Renal pelvis (tissue), 12 donors: ENCODE measurements at places on chromosomes 4 and X. TPM values are rescaled to one million over a fixed set of nuclear protein-coding genes. Genes with fewer than 3 reads are reported as not detected.

Gene GPR50
- not detected for polyA plus RNA-seq

- peak; percentile 20 for DNase-seq
Measured at GRCh38 chr4:176034499-176034898, 31.1 kb upstream of the WDR17 start.

GRCh38 chr4:121957266-121957665 lies 5.4 kb upstream of the TRPC3 start:
- no peak for DNase-seq

GRCh38 chr4:48017108-48017571 lies 568 bp downstream of the NIPAL1 start:
- DNase-seq, result peak; percentile 50

DNA sequence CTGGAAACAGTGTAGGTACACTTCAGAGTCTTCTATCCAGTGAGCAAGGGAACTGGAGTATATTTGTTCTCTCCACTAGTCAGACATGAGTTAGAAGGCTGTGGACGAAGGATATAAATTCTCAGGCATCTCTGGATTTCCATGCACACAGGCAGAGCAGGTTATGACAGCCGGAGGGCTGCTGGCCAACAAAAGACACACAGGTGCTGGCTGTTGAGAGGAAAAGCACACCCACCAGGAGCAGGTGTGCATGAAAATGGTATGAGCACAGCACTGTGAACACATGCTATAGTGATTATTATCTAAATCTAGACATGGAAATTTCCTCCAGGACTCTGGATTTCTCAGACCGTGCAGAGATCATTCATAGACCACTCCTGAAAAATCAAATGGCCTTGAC lies 444.7 kb upstream of the RPS6KA3 start:
- no peak for DNase-seq

GRCh38 chr4:9898596-9899305 lies 117.3 kb downstream of the DRD5 start:
- peak; percentile 51 for DNase-seq

DNA sequence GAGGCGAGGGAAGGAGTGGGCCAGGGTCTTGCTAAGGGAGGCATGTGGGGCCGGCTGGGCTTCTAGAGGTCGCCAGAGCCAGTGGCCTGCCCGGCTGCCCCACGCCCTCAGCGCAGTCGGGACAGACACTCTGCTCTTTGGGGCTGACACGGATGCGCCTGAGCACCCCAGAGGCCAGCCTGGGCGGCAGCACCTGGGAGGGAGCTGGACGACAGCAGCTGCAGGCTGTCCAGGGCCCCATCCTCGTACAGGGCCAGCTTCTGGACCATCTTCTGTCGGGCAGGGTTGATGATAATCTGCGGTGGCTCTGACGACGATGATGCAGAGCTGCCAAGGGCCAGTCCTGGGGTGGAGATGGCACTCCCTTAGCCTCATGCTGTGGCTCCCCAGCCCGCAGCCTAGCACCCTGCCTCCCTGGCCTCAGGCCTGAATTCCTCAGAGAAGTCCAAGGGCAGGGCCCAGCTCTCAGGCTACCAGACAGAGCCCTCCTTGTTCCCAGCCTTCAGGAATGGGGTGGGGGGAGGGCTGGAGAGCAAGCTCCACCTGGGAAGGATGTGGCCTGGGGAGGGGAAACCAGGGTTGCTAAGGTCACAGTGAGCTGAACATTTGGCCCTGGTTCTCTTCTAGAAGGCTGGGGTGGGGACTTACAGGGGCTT lies 7.2 kb downstream of the IRAK1 start:
- DNase-seq, result no peak

Gene HSFX2
- polyA plus RNA-seq, result 0.17 TPM

DNA sequence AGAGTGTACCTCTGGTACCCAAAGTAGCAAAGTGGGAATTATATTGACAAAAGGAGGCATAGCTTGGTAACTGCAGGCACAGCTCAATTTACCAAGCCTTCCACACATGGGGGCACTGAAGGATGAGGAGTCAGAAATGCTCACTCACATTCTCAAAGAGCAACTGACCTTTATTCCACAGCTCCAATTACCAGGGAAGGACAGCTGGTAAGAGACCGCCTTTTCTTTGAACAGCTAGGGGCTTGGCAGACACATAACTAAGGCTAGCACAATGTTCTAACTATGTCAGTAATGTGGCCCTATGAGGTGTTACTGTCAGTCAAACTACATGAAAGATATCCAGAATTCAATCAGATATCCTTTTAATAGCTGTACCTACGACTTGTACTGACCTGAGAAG lies 20.5 kb upstream of the STS start:
- no peak for DNase-seq

- no peak for DNase-seq
Measured at GRCh38 chr4:884259-884658, 47.9 kb downstream of the GAK start.

GRCh38 chr4:170743633-170744032 lies 653.9 kb upstream of the AADAT start:
- no peak for DNase-seq

- DNase-seq, result no peak
Measured at GRCh38 chr4:166518315-166518714, 645.3 kb downstream of the TLL1 start.

DNA sequence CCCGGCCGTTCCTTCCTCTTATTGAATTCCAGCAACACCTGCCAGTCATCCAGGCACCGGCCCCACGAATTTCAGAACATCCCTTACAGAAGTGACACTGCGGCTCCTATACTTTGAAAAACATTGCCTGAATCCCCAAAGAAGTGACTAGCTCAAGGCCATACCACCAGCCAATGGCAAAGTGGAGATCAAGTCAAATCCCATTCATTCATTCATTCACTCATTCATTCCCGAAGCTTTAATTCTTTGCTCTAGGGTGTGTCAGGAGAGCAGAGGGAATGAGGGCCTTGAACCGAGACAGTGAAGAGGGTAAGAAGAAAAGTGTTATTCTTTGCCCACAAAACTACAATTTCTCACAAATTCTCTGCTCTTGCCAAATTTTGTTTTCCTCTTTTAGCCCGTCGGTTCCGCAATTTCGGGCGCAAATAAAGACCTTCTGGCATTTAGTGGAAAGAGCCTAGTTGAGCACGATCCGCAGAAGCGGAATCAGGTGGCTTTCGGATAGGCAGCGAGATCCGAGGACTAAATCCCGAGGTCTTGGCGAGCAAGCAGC lies 824 bp upstream of the HMGB3 start:
- DNase-seq, result no peak

- DNase-seq, result peak; percentile 12
Measured at GRCh38 chr4:115711575-115711974, 598.2 kb upstream of the NDST4 start.

Gene OPRPN
- polyA plus RNA-seq, result not detected

- DNase-seq, result no peak
Measured at GRCh38 chrX:9700555-9700954, 65.1 kb downstream of the GPR143 start.

DNA sequence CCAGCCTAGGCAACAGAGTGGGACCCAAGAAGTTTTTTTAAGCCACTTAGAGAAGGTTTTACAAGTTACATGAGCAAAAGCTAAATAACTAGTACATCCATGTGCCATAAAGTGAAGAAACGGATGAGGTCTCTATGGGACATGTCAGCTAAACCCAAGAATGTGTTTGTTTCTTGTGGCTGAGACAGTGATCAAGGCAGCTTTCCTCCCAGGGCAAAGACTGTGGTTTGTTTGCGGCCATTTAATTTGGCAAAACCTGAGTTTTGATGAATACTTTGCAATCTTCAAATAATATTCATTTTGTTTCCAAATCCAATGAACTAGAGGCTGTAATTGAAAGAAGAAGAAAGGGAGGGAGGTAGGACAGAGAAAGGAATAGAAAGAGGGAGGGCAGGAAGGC lies 44.9 kb upstream of the SLC2A9 start:
- DNase-seq, result no peak

- DNase-seq, result peak; percentile 56
Measured at GRCh38 chr4:56505269-56506130, at the start of gene ARL9. Gene ARL9, plus strand, starts transcription at chr4:56505791. Its CDS starts 72 bp downstream, at chr4:56505863.

Gene CD40LG
- polyA plus RNA-seq, result 0.06 TPM

DNA sequence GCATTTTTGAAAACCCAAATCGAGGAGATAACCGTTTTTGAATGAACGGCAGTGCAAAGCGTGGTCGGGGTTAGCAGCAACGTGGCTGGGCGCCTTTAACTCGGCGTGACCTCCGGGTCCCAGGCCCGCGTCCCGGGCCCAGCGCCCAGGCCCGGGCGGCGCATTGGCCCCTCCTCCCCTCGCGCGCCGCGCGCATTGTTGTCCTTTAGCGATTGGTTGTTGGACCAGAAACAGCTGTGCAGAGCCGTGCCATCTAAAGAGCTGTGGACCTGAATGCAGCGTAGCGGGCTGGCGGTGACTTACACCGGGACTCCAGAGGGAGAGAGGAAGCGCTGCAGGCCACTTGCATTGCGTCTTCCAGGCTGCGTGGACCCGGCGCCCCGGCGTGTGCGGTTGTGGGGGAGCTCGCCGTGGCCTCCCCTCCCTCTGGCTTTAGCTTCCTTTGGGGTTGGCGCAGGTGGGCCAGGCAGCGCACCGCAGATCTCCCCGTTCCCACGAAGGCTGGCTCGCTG lies at the start of gene STOX2:
Gene STOX2, plus strand, starts transcription at position 227 of the 512 bp plus-strand sequence. CDS start 1,484 bp downstream, outside the sequence.
- DNase-seq, result peak; percentile 80

DNA sequence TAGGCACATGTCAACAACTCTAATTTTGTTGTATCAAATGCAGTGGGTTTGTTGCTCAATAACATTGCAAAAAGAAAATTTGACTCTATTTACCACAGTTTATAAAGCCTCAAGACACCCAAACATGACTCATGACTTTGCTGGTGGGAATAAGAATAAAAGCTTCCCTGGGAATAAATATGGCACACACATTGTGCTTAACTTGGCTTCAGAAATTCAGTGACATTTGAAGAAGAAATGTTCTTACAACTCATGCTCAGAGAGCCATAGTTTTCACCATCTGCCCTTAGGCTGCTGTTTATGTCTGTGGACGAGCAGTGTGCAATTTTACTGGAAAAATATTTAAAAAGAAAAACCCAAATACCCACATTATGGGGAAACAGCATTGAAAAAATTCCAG lies 60.9 kb downstream of the SPATA18 start:
- DNase-seq, result no peak

Gene FAM9B
- polyA plus RNA-seq, result 0.10 TPM

Gene UGT2B11
- polyA plus RNA-seq, result 0.30 TPM

Gene LRP2BP
- 5.0 TPM for polyA plus RNA-seq

Gene YTHDC1
- 204 TPM for polyA plus RNA-seq

- DNase-seq, result peak; percentile 21
Measured at GRCh38 chr4:62232814-62233213, 1032.7 kb downstream of the ADGRL3 start.

Gene CSN1S1
- polyA plus RNA-seq, result not detected

DNA sequence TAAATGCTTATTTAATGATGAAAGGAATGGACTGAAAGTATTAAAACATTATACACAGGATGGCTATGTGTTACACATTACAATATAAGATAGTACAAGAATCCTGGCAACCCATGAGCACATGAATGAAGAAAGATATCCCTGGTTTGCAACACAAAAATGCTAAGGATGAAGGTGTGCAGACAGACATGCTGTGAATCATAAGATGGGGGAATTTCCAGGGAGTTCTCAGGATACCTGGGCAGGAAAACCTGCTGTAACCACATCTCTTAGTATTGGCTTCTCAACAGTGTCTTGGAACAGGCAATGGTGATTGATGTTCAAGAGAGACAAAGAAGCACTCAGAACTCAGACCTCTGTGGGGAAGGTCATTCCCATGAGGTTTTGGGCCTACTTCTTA lies 23.9 kb upstream of the ANOS1 start:
- DNase-seq, result no peak

DNA sequence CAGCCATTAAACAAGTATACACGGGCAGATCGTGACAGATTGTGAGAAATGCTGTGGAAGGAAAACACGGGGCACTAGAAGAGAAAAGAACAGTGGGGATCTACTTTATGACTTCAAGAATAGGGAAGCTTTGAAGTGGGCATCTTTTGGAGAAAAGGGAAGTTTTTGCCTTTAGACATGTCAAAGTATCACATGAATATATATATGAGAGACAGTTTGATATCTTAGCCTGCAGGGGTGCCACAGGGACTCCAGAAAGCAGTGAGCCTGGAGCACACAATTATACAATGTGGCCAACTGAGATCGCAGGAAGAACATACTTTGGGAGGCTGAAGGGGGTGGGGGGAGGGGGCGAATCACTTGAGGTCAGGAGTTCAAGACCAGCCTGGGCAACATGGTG lies 35.7 kb downstream of the RELL1 start:
- DNase-seq, result no peak

DNA sequence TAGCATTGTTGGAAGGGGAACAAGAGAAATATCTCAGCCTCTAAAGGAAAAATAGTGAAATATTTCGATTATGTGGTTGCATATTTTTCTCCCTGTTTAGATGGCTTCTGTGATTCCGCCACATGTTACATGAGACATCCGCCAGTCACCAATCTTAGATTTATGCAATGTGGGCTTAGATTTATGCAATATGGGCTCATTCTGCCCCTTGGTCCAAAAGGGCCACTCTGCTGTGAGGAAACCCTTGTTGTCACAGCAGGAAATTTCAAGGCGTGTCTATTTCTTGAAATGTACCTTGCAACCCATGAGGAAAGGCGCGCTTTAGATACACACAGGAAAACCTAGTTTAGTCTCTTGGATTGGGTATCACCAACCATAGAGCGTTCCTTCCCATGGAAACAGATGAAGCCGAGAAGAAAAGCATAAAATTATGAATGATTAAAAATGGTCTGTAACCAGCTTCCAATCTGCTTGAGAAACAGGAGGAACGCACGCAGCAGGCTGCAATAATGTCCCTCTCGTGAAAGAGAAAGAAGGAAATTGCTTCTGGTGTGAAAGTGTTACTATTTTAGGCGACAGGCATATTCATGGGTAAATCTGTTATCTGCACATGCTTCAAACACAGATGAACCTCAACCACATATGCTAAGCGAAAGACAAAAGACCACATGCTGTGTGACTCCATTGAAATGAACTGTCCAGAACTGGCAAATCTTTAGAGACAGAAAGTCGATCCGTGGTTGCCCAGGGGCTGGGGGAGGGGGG lies 3.7 kb downstream of the RS1 start:
- DNase-seq, result no peak

DNA sequence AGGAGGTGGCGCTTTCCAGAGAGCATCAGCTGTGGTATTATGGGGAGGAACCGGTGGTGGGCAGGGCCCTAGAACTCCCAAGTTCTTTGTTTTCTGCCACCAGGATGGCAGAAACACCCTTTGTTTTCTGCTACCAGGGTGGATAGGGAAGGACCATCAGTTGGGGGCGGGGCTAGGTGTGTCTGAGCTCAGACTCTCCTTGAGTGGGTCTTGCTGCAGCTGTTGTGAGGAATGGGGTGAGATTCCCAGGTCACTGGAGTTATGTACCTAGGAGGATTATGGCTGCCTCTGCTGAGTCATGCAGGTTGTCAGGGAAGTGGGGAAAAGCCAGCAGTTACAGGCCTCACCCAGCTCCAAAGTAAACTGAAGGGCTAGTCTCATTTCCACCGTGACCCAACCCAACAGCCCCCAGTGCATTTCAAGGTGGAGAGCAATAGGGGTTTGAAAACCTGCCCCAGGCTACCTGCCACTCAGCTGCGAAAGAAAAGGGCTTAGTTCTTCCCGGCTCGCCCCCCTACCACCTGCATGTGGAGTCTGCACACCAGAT lies 167.8 kb upstream of the FAM241A start:
- no peak for DNase-seq

DNA sequence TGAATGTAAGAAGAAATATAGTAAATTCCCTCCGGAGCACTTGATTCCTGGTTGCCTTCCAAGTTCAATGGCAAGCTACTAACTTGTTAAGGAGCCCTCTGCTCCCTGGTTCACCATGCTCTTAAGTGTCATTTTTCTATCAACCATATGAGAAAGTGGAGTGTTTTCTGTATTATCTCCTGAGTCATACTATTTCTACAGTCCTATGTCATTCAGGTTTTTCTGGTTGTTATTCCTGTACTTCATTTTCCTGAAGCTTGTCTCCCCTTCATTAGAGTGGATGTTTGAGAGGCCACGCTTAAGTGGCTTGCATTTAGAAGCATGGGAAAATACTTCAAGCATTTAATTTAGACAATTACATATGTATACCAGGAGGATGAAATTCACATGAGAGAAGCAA lies 14.7 kb upstream of the EPGN start:
- DNase-seq, result no peak
